Activated T-helper 1 cell treated with anti-CD3 and anti-CD28 coated beads, Interleukin-2, amount 50 U/mL, for 16 hours (primary cell): ENCODE measurements at places on chromosomes 5 and 9.

DNA sequence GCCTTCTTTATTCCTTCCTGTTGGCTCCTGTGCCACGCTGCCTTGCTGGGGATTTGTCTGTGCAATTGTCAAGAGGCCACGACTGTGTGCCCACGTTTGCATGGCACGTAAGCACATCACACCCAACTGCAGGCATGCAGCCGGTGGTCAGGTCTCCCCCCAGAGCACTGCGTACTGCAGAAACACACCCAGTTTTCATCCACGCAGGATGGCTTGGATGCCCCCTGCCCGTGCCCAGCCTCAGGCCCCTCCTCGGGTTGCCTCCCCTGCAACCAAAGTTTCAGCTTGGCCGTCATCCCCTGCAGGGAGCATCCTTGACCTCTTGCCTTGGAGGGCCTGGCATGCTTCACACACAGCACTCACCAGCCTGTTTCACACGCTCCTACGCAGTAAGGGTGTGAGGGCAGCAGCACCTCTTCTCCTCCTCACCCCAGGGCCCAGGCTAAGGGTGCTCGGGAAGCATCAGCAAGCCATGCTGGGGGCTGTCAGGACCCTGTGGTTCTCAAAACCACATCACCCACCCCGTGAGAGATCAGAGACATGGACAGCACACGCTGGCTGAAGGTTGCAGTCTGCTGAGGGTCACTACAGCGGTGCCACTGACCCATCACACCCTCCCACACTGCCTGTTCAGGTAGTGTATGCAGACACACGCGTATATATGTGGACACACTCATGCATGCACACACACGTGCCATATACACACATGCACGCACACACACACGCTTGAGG, 3.1 kb downstream of the MRPL36 start:
- DNase-seq: no peak

GRCh38 chr5:138440159-138441073, 1.6 kb downstream of the REEP2 start:
- DNase-seq: no peak

GRCh38 chr9:4640027-4640426, 22.1 kb upstream of the PLPP6 start:
- DNase-seq: peak; percentile 14

GRCh38 chr5:152125661-152126205, 201.1 kb upstream of the GLRA1 start:
- no peak for DNase-seq

GRCh38 chr9:95497772-95498171, 19.0 kb downstream of the PTCH1 start:
- no peak for DNase-seq

- no peak for DNase-seq
Observed at GRCh38 chr9:94181408-94182181, 77.5 kb upstream of the ZNF169 start.

GRCh38 chr9:115121181-115121580, 3.2 kb upstream of the TNC start:
- no peak for DNase-seq

DNA sequence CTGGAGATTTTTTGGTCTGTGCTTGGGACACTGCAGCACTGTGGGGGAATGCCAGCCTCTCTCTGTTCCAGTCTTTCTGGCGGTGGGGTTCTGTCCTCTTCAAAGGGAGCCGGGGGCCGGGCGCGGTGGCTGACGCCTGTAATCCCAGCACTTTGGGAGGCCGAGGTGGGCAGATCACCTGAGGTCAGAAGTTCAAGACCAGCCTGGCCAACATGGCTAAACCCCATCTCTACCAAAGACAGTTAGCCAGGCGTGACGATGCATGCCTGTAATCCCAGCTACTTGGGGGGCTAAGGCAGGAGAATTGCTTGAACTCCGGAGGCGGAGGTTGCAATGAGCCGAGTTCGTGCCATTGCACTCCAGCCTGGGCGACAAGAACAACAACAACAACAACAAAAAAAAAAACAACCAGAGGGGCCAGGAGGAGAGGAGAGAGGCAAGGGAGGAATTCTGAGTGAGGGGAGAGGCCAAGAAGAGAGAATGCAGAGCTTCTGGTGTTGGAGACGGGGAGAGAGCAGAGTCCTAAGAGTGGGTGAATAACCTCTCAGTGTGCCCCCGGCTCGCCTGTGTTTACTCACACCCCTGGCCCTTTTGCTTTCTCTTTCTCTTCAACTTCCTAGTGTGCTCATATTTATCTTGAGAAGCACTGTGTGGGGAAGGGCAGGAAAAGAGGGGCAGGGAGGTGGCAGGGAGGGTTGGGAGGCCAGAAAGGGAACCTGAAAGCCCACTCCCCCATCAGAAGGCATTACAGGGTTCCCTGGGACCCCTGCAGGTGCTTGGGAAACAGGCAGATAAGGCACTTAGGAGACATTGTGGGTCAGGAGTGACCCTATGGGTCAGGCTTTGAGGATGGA, 3.2 kb upstream of the SET start:
- peak; percentile 20 for DNase-seq

DNA sequence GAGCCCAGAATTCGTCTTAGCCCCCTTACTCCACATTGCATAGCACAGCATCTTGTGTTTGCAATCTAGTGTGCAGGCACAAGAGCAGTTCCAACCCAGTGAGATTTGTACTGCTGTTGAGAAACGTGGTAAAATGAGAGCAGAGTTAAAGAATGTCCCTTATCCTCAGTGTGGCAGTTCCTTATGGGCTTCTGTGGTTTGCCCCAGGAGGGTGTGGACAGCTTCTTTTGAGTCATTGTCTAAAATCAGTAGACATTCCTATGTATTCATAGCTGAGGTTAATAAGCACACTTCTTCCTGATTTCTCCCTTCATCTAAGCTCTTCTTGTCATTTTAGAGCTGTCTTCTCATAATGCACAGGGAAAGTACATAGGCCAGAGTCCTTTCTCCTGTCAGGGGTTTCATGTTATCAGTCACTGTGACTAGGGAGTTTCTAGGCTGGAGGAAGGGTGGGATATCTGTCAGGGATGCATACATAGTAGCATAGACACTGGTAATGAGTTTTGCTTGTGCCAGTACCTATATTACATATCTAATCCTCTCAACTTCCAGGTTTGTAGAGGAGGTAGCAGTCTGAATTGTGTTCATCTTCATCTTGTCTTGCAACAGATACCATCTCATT, 2.0 kb upstream of the CAVIN4 start:
- DNase-seq: no peak

DNA sequence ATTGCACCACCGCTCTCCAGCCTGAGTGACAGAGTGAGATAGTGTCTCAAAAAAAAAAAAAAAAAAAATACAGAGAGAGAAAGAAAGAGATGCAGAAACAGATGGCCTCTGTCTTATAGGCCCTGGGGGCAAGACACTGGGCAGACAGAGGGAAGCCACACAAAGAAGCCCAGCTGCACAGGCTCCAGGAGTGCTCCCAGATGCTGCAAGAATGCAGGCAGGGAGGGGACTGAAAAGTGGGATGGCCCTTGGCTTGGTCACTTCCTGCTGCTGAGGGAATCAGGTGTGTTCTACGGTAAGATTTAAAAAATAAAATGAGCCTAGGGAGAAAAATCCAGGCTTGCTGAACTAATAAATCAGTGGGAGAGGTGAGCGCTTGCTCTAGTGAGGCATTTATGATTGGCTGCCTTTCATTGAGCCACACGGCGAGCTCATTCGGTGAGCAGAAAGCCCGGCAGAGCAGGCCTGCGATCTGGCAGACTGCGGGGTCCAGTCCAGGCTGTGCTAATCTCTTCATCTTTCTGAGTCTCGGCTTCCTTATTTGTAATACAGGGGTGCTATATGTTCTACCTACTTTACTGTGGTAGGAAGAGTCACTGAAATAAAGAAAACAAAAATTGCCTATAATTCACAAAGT, 80.6 kb downstream of the RAD23B start:
- no peak for DNase-seq

GRCh38 chr5:93893075-93893474, 151.7 kb upstream of the POU5F2 start:
- no peak for DNase-seq

- no peak for DNase-seq
Observed at GRCh38 chr9:130158001-130158400, 14.2 kb upstream of the NCS1 start.
